ENCODE measurements at places on chromosomes 16 and 17.

GRCh38 chr17:66985338-66986237, 21.1 kb downstream of the CACNG4 start:
- no peak for DNase-seq

DNA sequence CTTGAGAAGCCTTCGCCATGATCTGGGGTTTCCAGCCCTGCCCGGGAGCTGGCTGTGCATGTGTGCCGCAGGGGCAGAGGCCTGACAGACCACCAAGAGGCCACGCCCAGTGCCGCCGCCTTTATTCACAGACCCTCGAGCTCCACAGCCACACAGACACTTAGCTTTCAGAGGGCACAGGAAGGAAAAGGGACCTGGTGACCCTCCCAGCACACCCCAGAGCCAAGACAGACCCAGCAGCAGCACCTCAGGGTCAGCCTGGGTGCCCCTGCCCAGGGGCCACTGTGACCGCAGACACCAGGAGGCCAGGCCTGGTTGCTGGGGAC, 10.8 kb downstream of the MCRIP1 start:
- no peak for DNase-seq

GRCh38 chr17:37650419-37651003, 7.3 kb upstream of the DDX52 start:
- DNase-seq = no peak

DNA sequence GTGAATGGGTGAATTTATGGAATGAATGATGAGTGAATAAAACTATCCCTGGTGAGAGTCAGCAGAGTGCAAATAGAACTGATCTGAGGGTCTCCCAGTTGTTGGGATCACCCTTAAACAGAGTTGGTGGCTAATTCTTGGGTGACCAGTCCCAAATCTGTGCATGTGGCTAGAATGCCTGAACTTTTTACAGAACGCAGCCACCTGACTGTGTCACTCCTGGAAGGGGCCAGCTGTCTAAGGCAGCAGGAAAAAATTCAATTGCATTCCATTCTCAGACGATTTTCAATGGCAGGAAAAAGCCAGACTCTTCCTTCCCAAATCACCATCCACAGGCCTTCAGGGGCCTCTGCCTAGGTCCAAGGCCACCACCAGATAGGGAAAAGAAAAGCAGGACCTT, 43.5 kb downstream of the BEAN1 start:
- no peak for DNase-seq

GRCh38 chr16:58109881-58110280, 19.3 kb downstream of the CFAP20 start:
- DNase-seq = no peak

Data from activated CD4-positive, CD25-positive, alpha-beta regulatory T cell treated with anti-CD3 and anti-CD28 coated beads, Interleukin-2, amount 50 U/mL, for 16 hours (primary cell).